Prostate gland (tissue), 2 donors: ENCODE measurements at places on chromosomes 6 and 20. TPM values are rescaled to one million over a fixed set of nuclear protein-coding genes. Genes with fewer than 3 reads are reported as not detected.
A peak's percentile ranks its signal among the peaks of the same experiment; 100 is the strongest.

GRCh38 chr20:20334489-20334888 is 33.4 kb upstream of the INSM1 start:
- no peaks in the 10 kb centered on the region for H3K27me3 ChIP-seq
- DNase-seq = no peak
- H3K4me3 ChIP-seq = no peak overlapping the region
- H3K4me1 ChIP-seq = no peaks in the 10 kb centered on the region
- no peaks in the 10 kb centered on the region for H3K36me3 ChIP-seq

DNA sequence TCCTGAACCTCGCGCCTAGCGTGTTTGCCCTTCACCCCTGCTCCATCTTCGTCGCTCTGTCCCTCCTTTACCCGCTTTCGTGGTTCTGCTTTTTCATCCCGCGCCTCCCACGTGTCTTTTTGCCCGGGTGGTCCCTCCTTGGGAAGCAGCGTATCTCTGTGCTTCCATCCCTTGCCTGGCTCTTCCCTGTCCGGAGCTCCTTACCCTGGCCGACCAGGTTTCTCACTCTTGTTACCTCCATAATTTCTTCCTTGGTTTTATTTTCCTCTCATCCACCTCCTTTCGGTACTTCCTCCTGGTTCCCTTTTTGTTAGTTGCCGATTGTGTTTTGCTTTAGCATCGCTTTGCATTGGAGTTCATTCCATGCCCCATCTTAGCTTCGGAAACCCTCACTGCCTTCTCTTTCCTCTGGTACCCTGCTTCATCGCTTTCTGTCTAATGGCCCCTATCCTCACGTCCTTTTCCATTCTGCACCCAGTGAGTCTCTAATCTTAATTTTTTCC is 735 bp downstream of the FAM135A start:
- H3K27ac ChIP-seq = peak overlapping the region; percentile 90
- H3K36me3 ChIP-seq = no peaks in the 10 kb centered on the region
- H3K4me3 ChIP-seq = peak overlapping the region; percentile 97
- no peak for DNase-seq
- H3K4me1 ChIP-seq = no peaks in the 10 kb centered on the region

DNA sequence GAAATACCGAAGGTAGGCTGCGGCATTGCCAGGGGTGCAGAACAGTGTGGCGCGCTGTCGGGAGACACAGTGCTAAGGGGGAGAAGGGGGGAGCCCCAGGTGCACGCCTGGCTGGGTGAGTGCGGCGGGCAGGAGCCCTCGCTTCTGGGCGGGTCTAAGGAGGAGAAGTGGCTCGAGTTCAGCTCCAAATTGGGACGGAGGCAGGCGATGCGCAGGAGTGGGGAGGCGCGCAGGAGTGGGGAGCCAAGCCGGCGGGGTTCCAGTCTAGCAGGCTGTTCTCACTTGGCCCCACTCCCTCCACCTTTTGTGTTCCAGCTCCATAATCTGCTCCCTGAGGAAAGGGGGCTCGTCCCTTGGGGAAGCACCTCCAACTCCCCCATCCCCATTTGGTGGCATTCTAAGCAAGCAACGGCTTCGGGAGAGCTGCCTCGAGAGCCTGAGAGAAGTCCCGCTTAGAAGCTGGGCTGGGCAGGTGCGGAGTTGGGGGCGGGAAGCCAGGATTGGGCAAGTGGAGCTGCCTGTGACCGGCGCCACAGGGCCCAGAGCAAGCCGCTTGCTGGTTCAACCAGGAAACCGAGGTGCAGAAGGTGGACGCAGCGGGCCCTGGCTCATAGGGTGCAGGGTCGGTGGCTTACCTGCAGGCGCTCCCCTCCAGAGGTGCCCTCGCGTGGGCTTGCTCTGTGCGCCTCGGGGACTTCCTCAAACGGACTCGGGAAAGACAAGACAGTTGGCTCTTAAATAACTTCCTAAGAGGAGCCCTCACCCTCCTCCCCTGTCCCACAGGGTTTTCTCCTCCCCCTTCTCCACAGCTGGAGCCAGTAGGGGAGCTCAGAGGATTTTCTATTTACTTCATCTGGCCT is at the start of gene F13A1:
TSS of gene F13A1 (minus strand) at position 711 of the 860 bp plus-strand sequence. CDS start 1,998 bp downstream, outside the sequence.
- no peak within 1 kb of the TSS for H3K4me3 ChIP-seq
- no peaks in the 10 kb centered on the region for H3K27me3 ChIP-seq
- no peaks in the 10 kb centered on the region for H3K36me3 ChIP-seq
- no peaks in the 10 kb centered on the region for H3K4me1 ChIP-seq
- no peak within 1 kb of the TSS for H3K27ac ChIP-seq

- no peaks in the 10 kb centered on the region for H3K27me3 ChIP-seq
- no peak overlapping the region for H3K4me3 ChIP-seq
- H3K27ac ChIP-seq = no peak overlapping the region
- H3K4me1 ChIP-seq = no peaks in the 10 kb centered on the region
- DNase-seq = no peak
Measured at GRCh38 chr20:36872852-36873251, 3.1 kb upstream of the TLDC2 start.

DNA sequence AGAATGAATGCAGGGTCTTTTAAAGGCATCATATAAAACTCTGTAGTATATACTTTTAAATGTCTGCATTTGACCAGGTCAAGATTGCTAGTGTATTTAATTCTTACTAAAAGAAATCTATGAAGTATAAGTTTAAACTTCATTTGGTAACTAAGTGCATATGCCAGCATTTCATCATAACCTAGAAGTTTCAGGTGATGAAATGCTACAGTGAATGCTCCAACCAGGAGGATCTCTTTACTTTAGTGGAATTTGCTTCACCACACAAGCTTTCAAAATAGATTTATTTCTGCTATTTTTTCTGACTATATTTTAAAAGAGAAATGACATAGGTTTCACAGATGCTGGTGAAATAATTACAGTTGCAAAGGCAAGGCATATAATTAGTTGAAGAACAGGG is 141.9 kb downstream of the HIVEP2 start:
- H3K27ac ChIP-seq = no peak overlapping the region
- no peaks in the 10 kb centered on the region for H3K27me3 ChIP-seq
- no peak overlapping the region for H3K4me3 ChIP-seq
- H3K4me1 ChIP-seq = no peaks in the 10 kb centered on the region
- DNase-seq = no peak
- H3K36me3 ChIP-seq = no peaks in the 10 kb centered on the region

GRCh38 chr6:119012521-119012920 is 65.9 kb downstream of the FAM184A start:
- DNase-seq = no peak
- H3K36me3 ChIP-seq = no peaks in the 10 kb centered on the region
- H3K27ac ChIP-seq = no peak overlapping the region
- H3K4me1 ChIP-seq = no peaks in the 10 kb centered on the region
- no peak overlapping the region for H3K4me3 ChIP-seq

DNA sequence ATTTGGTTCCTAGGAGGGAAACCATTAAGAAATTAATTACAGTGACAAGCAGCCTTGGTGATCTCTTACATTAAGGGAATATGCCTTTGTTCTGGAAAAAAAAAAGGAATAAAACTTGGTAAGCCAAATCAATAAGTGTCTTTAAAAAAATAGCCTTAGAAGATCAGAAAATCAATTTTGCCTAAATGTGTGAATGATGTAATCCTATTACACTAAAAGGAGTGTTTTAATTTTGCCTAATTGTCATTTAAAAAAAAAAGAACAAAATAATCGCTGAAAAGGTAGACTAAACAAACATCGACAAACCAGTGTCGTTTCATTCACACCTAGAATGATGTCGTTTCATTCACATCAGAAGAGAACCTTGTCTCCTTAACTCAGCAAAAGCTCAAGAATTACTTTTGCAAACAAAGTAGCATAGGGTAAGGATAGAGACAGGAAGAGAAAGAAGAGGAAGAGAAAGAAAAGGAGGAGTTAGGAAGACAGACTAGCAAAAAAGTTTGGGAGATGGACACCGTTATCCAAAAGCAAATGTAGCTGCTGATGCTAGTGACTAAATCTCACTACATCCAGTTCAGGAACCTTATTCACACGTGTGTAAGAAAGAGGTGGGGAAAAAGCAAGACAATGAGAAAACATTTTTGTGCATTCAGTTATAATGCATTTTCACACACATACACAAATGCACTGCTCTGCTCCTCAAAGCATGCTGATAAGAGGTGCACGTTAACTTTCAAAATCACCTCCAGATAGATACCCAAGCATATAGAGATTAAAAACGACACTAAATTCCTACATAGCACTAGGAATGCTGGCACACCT is 60.6 kb downstream of the HIVEP2 start:
- no peaks in the 10 kb centered on the region for H3K36me3 ChIP-seq
- DNase-seq = no peak
- no peak overlapping the region for H3K4me3 ChIP-seq
- H3K27me3 ChIP-seq = no peaks in the 10 kb centered on the region

GRCh38 chr6:31173406-31173805 is 2.9 kb upstream of the POU5F1 start:
- no peak for DNase-seq
- H3K4me3 ChIP-seq = no peak overlapping the region
- no peaks in the 10 kb centered on the region for H3K27me3 ChIP-seq
- H3K4me1 ChIP-seq = no peaks in the 10 kb centered on the region

- DNase-seq = no peak
- no peaks in the 10 kb centered on the region for H3K4me1 ChIP-seq
- H3K4me3 ChIP-seq = no peak overlapping the region
- no peaks in the 10 kb centered on the region for H3K27me3 ChIP-seq
- no peak overlapping the region for H3K27ac ChIP-seq
Measured at GRCh38 chr20:19099596-19100545, 112.6 kb upstream of the SLC24A3 start.

DNA sequence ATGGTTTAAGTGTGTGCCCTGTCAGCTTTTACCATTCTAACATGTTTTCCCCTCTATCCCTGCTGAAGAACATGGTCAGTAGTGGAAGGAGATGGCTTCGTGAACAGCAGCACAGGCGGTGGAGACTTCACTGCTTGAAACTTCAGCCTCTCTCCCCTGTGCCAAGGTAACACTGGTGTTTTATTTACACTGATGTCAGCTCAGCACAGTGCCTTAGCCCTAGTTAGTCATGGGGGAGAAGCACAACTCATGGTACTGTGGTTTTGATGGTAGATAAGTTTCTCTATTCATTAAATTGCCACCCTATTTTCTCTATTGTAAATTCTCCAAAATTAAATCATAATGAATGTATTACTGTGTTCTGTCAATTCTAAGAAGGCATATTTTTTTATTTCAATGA is 56.6 kb downstream of the MTHFD1L start:
- no peaks in the 10 kb centered on the region for H3K27me3 ChIP-seq
- no peak for DNase-seq

DNA sequence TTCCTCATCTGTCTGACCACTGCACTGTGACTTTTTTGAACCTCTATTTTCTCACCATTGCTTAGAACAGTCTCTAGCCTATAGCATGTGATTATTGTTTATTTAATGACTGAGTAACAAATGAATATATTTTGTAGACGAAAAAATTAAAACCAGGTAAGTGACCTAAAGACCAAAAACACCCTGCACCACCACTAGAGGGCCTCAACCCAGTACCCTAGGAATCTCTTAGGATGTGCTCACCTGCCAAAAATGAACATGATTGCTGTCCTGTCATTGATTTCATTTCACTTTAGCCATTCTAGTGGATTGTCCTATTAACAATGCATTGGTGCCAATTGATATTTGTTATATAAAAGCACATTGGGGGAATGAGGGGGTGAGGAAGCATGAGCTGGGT is 199.1 kb downstream of the COL9A1 start:
- no peaks in the 10 kb centered on the region for H3K4me1 ChIP-seq
- no peaks in the 10 kb centered on the region for H3K36me3 ChIP-seq
- no peak overlapping the region for H3K27ac ChIP-seq
- no peak overlapping the region for H3K4me3 ChIP-seq
- DNase-seq = no peak
- no peaks in the 10 kb centered on the region for H3K27me3 ChIP-seq

GRCh38 chr6:7431313-7431673 is 41.7 kb downstream of the RIOK1 start:
- no peaks in the 10 kb centered on the region for H3K4me1 ChIP-seq
- no peak overlapping the region for H3K4me3 ChIP-seq
- no peak overlapping the region for H3K27ac ChIP-seq
- H3K36me3 ChIP-seq = no peaks in the 10 kb centered on the region
- no peak for DNase-seq

DNA sequence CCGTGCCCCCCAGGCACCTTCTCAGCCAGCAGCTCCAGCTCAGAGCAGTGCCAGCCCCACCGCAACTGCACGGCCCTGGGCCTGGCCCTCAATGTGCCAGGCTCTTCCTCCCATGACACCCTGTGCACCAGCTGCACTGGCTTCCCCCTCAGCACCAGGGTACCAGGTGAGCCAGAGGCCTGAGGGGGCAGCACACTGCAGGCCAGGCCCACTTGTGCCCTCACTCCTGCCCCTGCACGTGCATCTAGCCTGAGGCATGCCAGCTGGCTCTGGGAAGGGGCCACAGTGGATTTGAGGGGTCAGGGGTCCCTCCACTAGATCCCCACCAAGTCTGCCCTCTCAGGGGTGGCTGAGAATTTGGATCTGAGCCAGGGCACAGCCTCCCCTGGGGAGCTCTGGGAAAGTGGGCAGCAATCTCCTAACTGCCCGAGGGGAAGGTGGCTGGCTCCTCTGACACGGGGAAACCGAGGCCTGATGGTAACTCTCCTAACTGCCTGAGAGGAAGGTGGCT is 960 bp downstream of the TNFRSF6B start:
- no peak overlapping the region for H3K27ac ChIP-seq
- peaks cover 7% of the 10 kb centered on the region for H3K4me1 ChIP-seq
- DNase-seq = no peak
- H3K36me3 ChIP-seq = no peaks in the 10 kb centered on the region

DNA sequence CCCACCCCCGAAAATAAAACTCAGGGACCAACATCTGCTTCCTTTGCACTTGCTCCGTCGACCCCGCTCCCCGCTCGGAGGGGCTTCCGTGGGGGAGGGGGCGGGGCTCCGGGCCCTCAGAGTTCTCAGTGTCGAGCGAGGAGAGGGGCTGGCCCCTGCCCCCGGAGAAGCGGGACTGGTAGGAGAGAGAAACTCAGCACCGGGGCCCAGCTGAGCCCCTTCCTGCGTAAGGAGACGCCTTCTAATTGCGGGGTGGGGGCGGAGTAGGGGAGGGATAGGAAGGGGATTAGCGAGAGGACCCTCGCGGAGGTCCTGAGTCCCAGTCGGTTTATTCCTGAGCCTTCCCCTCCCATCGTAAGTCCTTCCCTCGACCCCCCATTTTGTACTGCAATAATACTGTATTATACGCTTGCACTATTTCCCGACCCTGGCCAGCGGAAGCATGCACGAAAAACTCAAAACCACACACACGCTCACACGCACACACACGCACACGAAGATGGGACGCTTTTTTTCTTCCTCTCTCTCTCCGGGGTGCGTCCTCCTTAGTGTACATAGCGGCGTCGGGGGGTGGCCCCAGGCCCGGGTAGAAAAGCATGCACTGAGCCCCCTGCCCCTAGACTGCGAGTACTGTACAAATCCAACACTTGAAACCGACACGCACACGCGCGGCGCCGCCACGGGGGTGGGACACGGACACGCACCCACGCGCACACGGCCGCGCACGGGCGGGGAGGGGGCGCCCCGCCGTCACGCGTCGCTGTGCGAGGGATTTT is 22.1 kb upstream of the SLC22A7 start:
- H3K27me3 ChIP-seq = peaks cover 4% of the 10 kb centered on the region
- no peak overlapping the region for H3K4me3 ChIP-seq
- DNase-seq = no peak
- H3K36me3 ChIP-seq = no peaks in the 10 kb centered on the region

SOX18 gene
- total RNA-seq = 4.7 TPM

PERP gene
- 64.4 TPM for total RNA-seq

HLA-DMB gene
- total RNA-seq = 15.2 TPM

TSPO2 gene
- not detected for total RNA-seq

FERMT1 gene
- total RNA-seq = 9.0 TPM

NKAIN4 gene
- 1.2 TPM for total RNA-seq

PBOV1 gene
- not detected for total RNA-seq

TMEM200A gene
- total RNA-seq = 5.1 TPM

SEMG1 gene
- 0.14 TPM for total RNA-seq

TXLNB gene
- total RNA-seq = 1.2 TPM

MAPK13 gene
- 34.6 TPM for total RNA-seq

BACH2 gene
- total RNA-seq = 5.2 TPM

HMGCLL1 gene
- 3.0 TPM for total RNA-seq

HLA-DPB1 gene
- 51.6 TPM for total RNA-seq

MOG gene
- total RNA-seq = not detected
